ENCODE measurements at places on chromosomes 2 and 18.
A peak's percentile ranks its signal among the peaks of the same experiment; 100 is the strongest.

DNA sequence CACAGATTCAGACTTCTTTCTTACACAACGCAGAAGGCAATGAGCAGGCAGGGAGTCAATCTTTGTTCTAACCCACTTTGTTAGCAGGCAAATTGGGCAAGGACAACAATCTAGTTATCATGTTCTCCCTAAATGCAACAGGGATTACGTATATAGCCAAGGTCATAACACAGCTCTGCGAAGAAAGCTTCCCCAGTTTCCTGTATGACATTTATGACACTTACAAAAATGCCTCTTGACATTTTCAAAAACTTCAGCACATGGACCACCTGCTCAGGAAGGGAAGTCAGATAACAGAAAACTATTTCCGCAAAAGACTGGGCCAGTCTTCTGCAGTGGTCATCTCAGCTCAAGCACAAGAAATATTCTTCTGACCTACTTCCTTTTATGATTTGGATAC is 106.1 kb downstream of the IRS1 start:
- no peak for DNase-seq

DNA sequence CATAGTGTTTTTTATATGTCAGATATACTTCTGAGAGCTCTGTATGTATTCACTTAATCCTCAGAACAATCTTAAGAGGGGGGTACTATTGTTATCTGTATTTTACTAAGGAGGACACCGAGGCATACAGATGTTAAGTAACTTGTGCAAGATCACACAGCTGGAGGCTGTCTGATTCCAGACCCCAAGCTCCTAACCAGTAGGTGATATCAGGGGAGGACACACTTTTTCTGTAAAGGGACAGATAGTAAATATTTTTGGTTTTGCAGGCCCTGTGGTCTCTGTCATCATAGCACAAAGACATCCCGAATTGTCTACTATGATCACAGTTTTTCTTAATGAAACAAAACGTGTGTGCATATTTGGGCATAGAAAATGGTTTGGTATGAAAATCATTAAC is 143.7 kb downstream of the LAMA3 start:
- DNase-seq, result no peak

DNA sequence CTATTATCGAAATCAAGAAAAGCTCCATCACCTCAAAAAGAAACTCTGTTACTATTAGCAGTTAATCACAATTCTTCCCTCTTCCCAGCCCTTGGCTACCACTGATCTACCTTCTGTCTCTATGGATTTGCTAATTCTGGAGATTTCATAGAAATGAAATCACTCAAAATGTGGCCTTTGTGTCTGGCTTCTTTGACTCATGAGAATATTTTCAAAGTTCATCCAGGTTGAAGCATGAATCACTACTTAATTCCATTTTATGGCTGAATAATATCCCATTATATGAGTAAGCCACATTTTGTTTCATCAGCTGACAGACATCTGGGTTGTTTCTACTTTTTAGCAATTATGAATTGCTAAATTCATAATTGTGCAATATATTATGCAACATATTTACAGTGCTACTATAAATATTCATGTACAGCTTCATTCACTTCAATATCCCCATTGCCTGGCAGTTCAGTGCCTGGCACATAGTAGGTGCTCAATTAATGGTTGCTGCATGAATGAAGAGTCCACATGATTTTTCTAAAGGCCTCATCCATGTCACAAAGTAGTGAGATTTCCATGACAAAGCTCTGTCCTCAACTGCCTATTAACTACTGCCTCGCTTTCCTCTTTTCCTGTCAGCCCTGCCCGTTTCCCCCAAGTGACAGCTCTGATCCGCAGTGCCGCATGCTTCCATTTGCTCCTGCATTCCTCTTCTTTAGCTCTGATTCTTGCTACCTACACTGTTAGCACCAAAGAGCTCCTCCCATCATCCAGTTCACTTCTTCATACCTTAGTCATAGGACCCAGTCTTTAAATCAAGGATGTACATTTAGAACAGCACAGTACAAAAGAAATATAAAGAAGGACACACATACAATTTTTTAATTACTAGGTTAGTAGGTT is 32.8 kb downstream of the CCDC93 start:
- DNase-seq, result no peak

GRCh38 chr2:22800412-22800811 is 584.6 kb upstream of the KLHL29 start:
- DNase-seq, result peak; percentile 57

- peak; percentile 82 for DNase-seq
Measured at GRCh38 chr2:176826984-176827668, 385.5 kb upstream of the HNRNPA3 start.

GRCh38 chr2:66390152-66390551 is 44.8 kb upstream of the MEIS1 start:
- no peak for DNase-seq

- peak; percentile 24 for DNase-seq
Measured at GRCh38 chr2:64987001-64987955, 1.9 kb upstream of the SLC1A4 start.

GRCh38 chr2:232521098-232521497 is 910 bp downstream of the PRSS56 start:
- no peak for DNase-seq

DNA sequence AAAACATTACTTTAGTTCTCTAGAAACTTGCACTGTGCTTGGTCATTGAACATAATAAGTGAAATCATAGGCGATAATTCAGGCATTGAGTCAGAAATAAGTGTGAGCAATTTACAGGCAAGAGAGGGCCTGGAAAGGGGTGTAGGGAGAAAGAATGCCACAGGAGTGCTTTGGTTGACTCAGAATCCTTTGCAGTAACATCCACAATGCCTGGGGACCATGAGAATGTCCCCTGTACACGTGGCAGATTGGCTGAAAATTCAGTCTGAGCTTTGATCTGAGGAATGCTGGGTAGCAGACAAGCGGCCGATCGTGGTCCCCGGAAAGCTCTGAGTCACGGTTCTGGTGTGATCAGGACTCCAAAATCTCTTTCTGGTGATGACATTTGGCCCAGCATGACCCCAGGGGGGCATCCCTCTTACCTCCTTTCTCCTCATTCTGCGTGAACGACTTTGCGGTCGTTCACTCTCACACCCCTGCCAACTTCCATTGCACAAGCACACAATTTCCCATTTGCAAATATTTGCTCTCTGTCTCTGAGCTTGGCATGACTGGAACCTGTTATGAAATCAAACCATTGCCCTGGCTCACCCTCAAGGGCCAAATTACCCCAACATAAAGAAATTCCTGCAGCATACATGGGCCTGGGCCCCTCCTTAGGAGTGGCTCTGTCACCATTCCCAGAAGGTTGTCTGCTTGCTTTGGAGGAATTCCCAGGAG is 305.0 kb upstream of the EPAS1 start:
- DNase-seq, result peak; percentile 63

DNA sequence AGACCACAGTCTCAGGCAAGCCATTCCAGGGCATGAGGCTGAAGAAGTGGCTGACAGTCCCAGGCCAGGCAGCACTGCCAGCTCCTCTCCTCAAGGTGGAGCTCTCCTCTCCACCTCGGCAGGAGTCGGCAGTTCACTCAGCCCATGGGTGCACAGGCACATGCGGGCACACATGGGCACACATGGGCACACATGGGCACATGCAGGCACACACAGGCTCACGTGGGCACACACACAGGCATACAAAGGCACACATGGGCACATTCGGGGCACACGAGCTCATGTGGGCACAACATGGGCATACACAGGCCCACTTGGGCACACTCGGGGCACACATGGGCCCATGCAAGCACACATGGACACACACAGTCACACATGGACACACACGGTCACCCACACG is 65.3 kb upstream of the TAF1B start:
- peak; percentile 51 for DNase-seq

GRCh38 chr2:201151127-201151981 is 31.6 kb upstream of the CASP10 start:
- DNase-seq, result no peak

GRCh38 chr2:158232476-158232875 is 130.8 kb downstream of the UPP2 start:
- no peak for DNase-seq

GRCh38 chr2:203033395-203033794 is 18.7 kb downstream of the NBEAL1 start:
- DNase-seq, result no peak

- DNase-seq, result no peak
Measured at GRCh38 chr2:60437080-60437696, 116.3 kb downstream of the BCL11A start.

Data from kidney (tissue), 22 donors.